ENCODE measurements at places on chromosomes 5 and 9.
A peak's percentile ranks its signal among the peaks of the same experiment; 100 is the strongest.

DNA sequence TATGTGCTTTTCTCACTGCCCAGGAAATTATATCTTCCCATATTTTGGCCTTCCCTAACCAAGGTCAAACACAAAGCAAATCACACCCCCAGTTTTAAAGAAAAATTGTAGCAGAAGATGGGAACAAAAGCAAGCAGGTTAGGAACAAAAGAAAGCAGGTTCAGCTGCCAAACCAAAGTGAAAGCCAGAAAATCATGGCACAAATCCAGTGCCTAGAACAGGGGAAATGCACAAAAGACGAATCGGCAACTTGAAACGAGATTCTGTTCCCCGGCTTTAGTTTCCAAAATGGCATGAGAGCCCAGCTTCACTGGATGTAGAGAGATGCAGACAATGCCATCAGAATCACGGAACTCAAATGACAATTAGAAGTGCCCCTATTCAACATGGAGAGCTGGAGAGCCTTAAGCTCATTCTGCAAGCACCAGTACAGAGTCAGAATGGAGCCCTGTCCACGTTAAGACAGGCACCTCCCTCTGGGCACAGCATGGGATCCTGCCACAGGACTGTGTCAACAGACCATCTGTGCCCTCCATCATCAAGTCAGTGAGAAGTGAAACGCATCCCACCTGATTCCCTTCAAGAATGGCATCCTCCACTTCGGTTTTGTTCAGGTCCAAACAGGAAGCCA lies 13.8 kb downstream of the DNAH5 start:
- DNase-seq, result no peak

GRCh38 chr5:17316970-17317459 lies 99.6 kb downstream of the BASP1 start:
- no peak for DNase-seq

GRCh38 chr9:120950421-120951388 lies 24.1 kb upstream of the TRAF1 start:
- no peak for DNase-seq

DNA sequence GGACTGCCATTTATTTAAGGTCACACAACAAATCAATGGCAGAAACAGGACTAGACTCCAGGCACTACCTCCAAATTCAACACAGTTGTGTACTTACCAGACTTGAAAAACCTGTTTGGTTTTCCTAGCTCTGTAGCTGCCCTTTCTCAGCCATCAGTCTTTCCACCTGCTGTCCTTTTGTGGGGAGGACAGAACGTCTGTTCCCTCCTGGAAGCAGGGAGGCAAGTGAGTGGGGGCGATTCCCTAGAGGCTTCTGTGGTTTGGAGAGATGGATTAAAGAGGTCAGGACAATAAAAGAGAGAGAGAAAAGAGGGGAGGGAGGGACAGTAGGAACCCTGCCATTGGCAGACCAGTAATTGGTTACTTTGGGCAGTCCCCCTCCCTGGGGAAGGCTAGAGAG lies 14.7 kb downstream of the ASTN2 start:
- peak; percentile 62 for DNase-seq

- DNase-seq, result no peak
Observed at GRCh38 chr5:180830253-180831138, 27.9 kb upstream of the MGAT1 start.

DNA sequence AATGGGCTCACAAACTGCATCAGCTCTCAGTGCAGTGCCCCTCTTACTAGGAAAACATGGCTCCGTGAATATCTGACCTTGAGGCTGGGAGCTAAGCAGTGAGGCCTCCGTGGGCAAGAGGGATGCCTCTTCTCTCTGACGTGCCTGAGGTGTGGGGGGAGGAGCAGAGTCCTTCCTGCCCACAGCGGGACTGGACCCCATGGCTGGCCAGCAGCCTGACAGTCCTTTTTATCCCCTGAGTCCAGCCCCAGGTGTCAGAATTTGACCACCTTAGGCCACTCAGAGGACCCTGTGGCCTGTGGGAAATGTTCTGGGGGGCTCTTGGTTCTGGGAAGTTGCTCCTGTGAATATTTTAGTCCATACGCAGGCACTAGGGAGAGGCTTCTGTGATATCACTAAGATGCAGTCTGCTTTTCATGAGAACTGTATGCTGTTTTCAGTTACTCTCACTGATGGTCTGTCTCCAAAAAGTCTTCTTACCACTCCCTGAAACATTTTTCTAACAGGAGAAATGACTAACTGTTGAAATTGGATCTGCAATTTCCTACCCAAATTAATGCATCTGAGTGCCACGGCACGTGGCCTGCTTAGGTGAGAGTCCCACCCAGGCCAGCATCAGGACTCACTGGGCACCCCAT lies 23.4 kb downstream of the ANGPTL2 start:
- no peak for DNase-seq

DNA sequence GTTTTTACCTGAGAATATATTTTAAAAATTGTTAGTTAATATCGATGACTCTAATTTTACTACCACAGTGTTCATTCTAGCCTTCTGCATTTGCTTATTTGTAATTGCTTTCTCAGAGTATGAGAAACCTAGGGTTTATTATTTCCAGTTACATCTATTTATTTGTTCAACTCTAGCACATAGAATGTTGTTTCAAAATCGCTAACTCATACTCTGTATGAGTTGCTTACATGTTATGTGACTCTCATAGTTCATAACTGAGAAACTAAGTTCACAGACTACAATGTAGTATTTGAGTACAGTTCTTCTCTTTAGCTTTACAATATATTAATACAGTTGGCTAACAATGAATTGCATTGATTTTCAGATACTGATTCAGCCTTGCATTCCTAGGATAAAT lies 103.2 kb downstream of the MACROH2A1 start:
- DNase-seq, result no peak
